ENCODE measurements at places on chromosomes 2 and 18.

DNA sequence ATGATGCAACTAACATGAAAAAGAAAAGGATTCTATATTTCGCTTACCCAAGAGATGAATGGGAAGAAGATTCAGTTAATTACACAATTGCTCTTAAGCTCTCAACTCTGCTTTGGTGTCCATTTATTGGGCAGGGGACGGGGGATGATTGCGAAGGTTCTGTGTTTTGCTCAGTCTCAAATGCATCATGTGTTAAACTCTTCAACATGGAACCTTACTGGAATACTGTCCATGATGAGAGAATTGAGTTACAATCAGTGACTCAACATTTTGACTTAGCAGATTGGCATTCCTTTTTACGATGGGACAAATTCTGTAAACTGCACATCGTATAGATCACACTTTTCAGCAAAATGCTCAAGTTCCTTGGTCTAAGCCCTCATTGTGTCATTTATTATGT, 135.6 kb downstream of the RBMS1 start:
- no peak for DNase-seq

- no peak for DNase-seq
These were observed 133.2 kb downstream of the COL4A4 start for GRCh38 chr2:227030789-227031188.

DNA sequence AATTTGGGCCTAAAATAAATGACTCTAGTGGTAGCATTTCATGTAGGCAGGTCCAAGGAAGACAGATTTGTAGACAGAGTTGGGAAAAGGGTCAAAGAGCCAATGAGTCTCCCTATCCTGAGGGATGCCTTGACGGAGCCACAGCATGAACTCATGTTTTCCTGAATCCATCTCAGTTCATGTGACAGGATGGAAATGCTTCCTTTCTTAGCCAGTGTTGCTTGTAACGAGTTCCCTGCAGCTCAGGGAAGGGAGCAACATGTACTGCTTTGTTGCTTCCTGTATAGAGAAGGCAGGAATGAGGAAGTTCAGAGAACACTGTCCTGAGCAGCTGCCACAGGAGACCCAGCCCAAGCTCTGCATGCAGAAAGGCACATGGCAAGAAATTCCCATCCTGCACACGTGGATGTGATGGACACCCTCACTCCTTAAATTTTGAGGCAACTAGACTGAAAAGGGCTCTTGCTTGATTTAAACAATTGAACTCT, 27.9 kb downstream of the TMEM17 start:
- no peak for DNase-seq

- DNase-seq, result no peak
These were observed 53.7 kb downstream of the PTRHD1 start for GRCh38 chr2:24739354-24740025.

DNA sequence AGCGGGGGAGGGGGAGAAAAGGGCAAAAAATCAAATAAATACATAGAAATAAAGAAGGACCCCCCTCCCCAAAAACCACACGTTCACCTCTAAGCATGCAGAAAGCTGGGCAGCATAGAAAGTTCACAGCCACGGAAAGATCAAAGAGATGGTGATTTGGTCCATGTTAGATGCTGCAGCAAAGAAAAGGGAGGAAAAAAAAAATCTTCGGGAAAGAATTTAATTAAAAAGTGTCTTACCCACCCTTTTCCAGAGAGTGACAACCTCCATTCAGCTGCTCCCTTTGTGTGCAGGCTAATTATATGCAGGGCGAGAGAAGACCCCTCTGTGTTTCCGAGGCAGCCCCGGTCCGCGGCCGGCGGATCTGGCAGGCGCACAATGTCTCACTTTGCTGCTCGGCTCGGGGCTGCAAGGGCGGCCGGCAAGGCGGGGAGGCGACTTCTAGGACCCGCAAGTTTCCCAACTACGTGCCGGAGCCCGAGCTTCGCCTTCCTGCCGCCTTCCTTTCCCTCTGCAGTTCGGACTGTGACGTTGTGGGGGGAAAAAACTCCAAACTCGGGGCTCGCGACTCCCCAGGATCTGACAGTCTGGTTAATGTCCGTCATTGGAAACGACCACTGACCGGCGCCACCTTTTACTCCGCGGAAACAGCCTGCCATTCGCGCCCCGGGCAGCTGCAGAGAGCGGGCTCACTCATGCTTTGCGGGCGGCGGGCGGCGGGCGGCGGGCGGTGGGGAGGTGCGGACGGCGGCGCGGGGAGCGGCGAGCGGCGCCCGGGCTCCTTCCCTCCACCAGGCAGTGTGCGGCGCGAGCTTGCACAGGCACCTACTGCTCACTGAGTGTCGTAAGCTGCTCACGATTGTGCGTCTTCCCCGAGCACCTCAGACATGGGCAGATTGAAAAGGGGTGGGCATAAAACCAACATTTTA, at the start of gene LRRTM1:
Gene LRRTM1, minus strand, starts transcription at position 844 of the 929 bp plus-strand sequence. CDS start 933 bp downstream, outside the sequence.
- DNase-seq, result no peak

DNA sequence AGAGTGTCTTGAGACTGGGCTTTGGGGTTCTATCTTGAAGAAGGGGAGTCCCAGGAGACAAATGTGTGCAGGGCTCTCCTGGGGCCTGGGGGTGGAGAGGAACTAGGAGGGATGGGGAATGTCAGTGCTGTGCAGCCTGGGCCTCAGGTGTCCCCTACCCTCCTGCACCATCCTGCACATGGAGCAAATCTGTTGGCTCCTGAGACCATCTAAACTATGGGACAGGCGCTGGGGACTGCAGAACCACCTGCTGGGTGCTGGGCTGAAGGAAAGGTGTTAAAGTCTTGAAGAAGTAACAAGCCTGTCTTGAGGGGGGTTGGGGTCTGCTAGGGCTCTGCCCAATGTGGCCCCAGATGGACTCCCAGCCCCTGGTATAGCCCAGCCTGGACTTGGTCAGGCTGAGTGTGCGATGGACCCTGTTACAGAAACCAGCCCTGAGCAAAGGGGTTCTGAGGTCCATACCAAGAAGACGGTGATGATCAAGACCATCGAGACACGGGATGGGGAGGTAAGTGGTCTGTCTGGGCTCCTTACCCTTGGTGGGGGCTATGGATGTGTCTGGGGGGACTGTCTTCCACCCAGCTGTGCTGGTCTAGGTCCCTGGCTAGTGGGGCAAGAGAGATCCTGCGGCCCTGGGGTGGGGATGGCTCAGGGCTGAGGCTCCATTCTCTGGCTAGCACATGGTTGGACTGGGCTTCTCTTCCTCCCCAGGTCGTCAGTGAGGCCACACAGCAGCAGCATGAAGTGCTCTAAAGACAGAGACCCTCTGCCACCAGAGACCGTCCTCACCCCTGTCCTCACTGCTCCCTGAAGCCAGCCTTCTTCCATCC, 7.3 kb downstream of the DES start:
- DNase-seq, result no peak

DNA sequence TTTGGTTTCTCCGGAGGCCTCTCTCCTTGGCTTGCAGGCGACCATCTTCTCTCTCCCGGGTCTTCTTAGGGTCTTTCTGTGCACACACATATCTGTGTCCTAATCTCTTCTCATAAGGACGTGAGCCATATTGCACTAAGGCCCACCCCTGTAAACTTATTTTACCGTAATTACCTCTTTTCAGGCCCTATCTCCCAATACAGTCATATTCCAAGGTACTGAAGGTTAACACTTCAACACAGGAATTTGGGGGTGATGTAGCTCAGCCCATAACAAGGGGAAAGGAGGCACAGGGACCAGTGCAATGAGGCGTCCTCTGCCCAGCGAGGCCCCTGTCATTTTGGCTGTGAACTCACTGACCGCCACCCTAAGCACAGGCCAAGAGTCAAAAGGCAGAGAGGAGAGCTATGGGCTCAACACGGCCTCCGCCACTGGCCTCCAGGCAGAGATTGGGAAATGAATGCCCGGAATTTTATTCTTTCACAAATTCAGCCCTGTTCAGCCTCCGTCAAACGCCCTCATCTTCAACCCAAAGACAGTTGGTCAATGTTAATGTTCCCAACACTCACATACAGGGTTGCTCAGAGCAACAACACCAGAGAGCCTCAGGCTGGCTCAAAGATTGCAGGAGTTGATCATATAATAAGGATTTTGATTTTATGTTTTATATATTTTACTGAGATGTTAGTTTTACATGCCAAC, 15.9 kb upstream of the NMUR1 start:
- DNase-seq, result no peak

DNA sequence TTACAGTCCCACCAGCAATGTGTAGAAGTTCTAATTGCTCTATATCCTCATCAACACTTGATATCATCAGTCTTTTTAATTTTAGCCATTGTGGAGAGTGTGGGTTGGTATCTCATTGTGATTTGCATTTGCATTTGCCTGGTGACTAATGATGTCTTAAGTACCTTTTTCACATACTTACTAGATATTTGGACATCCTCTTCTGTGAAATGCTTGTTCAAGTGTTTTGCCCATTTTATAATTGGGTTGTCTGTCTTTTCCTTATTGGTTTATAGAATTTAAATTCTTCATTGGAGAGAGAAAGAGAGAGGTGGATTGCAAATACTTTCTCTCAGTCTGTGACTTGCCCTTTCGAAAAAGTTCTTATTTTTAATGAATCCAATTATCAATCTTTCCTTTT, 14.0 kb upstream of the PPP1CB start:
- no peak for DNase-seq

DNA sequence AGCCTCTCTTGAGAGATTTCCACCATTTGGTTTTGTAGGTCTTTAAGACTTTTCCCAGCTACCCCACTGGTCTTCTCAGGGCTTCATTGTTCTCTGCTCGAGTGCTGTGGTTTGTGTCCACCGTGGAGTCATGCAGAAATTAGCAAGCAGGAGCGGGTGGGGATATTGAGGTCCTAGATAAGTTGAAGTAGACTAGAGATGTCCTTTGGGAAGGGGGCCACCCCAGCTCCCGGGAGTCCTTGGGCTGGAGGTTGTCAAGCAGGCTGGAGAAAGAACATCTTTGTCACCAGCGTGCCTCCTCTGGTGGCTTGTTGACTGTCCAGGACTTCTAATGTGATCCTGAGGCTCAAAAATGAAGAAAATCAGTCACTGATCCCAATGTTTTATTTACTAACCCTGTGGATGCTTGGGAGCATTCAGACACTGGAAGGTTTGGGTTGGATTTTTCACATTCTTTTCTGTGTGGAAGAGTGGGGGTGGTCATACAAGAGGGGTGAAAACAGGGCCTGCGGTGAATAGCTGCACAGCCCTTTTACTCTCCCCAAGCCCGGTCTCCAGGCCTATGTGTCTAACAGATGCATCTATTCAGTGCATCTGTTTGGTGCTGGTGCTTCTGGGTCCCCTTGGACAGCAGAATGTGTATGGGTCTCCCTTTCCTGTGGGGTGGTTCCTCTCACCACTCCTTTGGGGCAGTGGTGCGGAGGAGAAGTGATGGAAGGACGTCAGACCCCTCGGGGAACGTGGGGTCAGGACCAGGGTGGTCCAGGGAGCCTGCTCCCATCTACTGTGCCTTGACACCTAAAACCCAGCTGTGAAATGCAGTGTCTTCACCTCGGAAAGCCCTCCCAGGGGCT, 208.1 kb downstream of the KLHL29 start:
- no peak for DNase-seq

DNA sequence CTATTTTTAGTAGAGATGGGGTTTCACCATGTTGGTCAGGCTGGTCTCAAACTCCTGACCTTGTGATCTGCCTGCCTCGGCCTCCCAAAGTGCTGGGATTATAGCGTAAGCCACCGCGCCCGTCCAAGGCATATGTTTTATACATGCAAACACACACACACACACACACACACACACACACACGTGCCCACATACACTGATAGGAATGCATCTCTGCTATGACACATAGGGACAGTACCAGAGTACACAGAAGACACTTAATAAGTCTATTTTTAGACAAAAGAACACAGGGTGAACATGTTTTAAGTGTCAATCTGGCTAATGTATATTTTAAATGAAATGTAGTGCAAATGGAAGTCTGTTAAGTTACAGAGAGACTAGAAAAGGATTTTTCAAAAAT, 10.7 kb upstream of the RNF103 start:
- DNase-seq, result no peak

DNA sequence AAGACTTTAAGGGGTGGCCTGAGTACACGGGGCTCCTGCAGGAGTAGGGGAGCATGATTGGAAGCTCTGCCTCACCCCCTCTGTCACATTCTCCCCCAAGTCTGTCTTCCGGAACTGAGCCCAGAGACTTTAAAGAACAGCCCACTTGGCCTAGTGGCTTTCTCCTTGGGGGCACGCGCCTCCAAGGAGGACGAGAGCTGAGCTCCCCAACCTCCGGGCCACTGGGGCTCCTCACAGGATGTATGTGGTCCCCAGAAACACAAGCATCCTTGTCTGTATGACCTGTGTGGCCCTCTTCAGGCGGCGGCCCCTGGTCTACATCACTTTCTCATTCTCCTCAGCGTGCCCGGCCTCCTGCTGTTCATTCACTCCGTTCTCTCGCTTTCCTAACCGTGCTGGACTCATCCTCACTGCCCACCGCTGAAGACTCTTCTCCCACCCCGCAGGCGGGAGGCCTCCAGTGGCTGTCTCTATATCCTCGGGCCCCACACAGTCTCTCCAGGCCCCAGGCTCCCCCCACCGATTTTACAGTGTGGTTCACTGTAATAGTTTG, 23.7 kb downstream of the KCNF1 start:
- no peak for DNase-seq

GRCh38 chr18:51323961-51324360, 126.5 kb upstream of the MEX3C start:
- DNase-seq, result no peak

GRCh38 chr2:144137705-144138428, 382.1 kb downstream of the ZEB2 start:
- no peak for DNase-seq

GRCh38 chr18:50073319-50073718, 121.6 kb downstream of the MYO5B start:
- DNase-seq, result no peak

All from NCI-H774 (cell line).